ENCODE measurements at places on chromosomes 12 and 14.

DNA sequence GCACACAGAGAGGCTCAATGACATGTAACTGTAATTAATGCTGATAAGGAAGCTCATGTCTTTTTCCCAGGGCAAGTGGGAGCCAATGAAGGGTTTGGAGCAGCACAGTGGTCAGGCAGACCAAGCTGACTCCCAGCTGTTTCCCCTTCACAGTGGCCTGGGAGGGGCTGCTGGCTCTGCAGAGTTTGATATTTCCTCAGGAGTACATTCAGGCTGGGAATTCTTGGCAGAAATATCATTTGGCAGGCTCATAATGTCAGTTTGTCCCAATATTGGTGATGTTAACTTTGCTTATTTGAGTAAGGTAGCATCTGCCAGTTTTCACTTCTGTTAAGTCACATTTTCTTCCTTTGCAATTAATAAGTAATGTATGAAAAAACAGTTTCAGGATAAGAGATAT is 247.0 kb downstream of the EMP1 start:
- DNase-seq = no peak

DNA sequence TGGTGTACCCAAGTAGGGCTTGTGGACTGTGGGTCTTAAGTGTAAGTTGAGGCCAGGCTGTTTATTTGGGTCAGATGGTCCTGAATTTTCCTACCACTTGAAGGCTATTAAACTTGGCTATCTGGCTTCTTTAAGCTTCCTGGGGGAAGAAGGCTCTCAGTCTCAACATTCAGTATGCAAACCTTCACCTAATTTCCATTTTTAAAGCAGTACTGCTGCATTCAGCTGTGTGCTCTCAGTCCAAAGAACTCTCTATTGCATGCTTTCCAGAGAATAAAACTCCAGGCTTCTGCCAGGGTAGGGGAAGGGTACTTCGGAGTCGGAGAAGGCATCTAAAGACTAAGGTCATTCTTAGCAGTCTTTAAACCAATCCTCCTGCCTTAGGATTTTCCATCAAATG is 124.4 kb downstream of the HELB start:
- DNase-seq = no peak

DNA sequence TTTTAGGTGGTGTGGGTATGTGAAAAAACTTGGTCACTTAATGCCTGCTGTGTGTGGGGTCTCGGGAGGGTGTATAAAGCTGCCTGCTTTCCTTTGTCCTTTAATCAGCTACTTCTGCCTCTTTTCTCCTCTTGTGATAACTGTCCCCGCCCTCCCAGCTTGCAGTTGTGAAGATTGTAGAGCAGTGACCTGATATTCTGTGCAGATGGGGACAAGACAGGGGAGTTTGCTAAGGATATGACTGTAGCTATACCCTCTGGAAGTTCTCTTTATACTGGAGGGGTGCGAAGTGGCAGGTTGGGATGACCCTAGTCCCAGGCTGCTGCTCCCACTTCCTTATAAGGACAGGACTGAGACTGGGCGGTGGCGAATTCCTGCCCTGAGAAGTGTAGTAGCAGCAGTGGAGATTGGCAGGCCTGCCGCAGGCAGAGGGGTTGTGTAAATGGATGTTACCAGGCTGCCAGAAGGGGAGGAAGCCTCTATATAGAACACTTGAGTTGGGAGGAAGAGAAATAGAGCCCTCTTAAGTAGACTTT is 835 bp downstream of the MYL6 start:
- DNase-seq = no peak

GRCh38 chr12:117049295-117049694 is 49.9 kb downstream of the TESC start:
- no peak for DNase-seq

DNA sequence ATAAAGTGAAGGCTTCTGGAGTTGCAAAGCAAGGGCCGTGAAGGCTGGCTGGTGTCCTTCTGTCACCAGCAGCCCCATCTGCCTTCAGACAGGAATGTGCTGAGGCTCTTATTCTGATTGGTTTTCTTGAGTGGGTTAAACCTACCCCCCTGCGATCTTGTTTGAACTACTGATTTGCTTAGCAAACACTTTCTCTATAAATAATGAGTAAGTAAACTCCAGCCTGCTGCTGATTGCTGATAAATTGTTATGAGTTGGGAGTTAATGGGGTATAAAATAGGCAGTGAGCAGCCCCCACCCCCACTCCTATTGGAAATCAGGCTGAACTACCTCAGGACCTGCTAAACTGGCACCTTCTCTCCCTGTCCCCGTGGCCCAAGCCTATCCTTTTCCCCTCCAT is 146.1 kb upstream of the NOS1 start:
- DNase-seq = no peak

DNA sequence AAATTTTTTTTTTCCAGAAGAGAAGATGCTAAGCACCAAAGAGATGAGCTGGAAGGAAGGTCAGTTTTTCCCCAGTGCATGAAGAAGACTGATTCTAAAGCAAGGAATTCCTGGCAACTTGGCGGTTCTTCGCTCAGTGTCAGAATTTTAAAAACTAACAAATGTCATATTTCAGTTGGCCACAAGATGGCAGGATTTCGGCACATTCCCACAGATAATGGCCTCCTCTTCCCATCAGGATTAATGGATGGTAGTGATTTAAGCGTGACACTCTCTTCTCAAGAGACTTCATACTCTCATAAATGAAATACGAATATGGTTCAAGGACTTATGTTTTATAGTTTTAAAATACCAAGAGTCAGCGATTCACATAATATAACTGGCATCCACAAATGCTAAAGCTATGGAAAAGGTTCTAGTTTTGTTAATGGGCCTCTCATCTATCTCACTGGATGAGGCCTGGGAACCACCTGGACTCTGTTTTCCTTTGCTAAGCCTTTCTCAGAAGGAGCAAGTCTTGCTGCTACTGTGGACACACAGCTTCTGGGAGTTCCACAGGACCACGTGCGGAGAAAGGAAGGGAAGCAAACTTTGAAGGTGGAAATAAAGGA is 46.1 kb upstream of the PTPRO start:
- DNase-seq = no peak

DNA sequence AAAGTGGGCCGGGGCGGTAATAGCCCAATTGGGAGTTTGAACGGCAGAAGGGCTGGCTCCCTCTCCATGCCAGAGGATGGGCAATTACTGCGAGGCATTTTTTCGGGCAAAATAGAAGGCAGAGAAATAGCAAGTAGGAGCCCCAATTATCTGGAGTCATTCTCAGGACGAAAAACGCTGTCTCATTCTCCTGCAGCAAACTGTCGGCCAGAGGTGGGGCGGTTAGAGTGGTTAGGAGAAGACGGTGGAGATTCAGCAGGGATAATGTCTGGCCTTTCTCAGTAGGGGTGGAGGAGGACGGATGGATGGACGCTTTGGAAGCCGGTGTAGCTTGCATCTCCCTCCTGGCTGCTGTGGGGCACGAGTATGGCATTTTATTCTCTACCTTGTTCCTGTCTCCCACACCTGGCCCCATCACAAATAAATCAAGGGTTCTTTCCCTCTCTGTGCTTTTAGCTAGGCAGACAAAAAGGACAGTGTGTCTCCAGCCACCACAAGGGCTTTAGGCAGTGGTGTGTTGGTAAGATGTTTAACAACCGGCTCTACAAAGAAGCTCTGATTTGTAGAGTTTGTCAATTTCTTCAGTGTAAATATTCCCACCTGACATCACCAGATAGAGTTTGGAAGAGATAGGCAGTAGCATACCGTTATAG is 140.5 kb upstream of the LHX5 start:
- DNase-seq = no peak

GRCh38 chr14:96706893-96707292 is 90.3 kb upstream of the VRK1 start:
- DNase-seq = no peak

DNA sequence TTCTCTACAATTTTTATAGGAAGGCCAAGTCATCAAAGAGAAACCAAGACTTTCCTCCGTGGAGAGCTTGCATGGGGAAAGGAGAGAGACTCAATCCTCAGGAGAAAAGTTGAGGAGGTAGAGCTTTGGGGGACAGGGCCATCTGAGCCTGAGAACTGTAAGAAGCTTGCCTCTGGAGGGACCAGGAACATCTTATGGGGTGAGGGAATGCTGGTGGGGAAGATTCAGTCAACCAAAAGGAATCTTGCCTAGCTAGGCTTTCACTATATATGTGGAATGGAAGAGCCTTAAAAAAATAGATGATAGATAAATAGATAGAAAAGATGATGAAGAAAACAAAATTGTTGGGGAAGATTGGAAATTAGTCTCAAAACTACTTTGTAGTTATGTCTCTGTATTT is 63.5 kb downstream of the DYRK2 start:
- DNase-seq = no peak

DNA sequence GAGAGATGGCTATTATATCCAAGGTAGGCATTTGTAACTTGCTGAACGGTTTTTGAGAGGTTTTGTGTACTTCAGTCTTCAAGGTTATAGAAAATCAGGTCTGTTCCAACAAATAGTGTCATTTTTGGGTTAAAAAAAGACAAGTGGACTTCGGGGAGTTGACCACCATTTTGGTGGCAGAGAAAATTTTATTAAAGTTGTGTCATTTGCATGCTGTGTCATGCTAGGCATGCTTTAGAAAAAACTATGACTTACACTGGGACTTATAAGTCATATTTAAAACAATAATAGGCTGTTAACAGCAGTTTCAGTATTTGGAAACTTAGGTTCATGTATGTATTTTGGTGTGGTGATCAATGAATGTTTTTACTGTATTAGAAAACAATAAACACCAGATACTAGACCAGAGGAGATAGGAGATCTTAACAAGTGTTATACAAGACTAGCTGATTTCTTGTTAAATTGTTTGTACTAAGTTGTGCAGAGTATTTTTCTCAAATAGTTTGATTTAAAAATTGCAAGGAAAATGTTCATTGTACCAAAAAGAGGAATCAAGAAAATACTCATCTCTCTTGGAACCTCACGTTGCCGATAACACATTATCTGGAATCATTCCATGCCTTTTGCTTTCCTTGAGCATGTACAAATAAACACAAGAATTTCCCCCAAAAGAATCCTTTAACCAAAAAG is 1.4 kb downstream of the RAN start:
- no peak for DNase-seq

DNA sequence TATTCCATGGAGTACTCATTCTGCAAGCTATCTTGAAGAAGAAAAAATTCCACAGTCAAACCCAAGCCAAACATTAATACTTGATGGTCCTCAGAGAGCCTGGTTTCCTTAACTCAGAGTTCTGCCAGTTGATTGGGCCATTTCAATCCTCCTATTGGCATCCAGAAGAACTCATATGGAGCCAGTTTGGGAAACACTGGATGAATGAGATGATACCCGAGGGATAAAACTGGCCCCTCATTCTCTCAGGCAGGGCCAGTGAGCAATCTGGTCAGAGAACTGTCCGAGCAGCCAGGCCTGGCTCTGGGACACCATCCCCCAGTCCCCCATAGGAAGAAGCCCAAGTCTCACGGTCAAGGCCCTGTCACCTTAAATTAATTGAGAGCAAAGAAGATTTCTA is 48.8 kb downstream of the NUAK1 start:
- DNase-seq = no peak

GRCh38 chr12:45914090-45914489 is 76.3 kb downstream of the SCAF11 start:
- DNase-seq = no peak

DNA sequence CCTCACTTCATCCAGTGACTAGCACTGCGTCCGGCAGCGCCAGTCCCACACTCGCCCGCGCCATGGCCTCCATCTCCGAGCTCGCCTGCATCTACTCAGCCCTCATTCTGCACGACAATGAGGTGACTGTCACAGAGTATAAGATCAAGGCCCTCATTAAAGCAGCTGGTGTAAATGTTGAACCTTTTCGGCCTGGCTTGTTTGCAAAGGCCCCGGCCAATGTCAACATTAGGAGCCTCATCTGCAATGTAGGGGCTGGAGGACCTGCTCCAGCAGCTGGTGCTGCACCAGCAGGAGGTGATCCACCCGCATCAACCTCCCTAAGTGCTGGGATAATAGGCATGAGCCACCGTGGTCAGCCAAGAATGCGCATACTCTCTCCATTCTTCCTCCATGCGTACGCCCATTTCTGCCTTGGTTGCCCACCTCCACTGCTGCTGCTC is 59.9 kb downstream of the IRF2BPL start:
- DNase-seq = no peak

GRCh38 chr14:101630056-101630965 is 69.0 kb downstream of the DIO3 start:
- no peak for DNase-seq

DNA sequence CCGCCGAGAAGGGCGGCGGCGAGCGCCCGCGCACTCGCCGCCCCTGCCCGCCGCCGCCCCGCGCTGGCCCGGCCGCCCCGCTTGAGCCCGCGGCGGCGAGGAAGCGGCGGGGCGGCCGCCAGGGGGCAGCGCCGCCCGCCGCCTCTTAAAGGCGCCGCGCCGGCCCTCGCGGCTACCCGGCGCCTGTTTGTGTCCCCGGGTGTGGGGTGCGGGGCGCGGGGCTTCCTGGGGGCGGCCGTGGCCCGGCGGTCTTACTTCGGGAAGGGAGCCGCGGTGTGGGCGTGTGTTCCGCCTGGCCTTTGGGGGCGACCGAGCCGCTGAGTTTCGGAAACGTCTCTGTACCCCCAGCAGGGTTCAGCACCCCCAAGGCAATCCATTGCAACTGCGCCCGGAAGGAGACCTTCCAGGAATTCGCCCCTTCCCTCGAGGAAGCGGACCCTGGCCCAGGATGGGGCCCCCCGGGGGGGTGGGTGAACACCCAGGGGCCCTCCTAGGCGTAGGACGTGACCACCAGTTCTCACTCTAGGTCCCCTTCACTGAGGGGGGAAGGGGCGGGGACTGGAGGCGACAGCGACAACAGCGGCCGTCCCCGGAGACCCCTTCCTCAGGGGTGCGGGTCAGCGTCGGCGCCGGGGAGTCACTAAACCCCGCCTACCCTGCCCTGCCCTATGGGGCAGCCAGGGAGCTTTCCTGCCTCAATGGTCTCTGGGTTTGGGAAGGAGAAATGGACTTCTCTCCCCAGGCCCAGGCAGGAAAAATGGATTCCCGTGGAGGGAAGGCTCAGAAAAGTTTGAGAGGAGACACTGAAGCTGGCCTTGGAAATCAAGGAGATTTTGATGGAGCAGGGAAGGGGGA is at the start of gene ITPK1:
ITPK1 (minus strand) TSS at position 105 of the 855 bp plus-strand sequence. CDS start 762 bp downstream, outside the sequence.
- peak; percentile 58 for DNase-seq

- peak; percentile 53 for DNase-seq
These were observed 687 bp upstream of the RPS29 start for GRCh38 chr14:49586673-49587460.

GRCh38 chr12:111686574-111687105 is 787 bp downstream of the ACAD10 start:
- no peak for DNase-seq

GRCh38 chr12:22874151-22874550 is 249.2 kb downstream of the ETNK1 start:
- DNase-seq = no peak

DNA sequence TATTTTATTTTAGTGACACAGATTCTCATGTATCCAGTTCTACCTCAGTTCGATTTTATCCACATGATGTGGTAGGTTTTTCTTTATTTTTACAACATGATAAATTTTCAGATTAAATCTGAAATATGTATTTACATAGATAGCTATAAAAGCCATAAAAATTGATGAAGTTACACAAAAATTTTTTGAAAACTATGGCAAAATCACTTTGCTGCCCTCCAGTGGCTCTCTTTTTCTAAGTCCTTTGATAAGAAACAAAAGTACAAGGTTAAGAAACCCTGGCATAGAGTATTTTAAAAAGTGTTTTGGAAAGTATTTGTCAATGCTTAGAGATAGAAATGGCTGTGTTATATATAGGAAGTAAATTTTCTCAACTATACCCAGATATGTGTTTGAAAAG is 104.2 kb downstream of the PCNX1 start:
- DNase-seq = no peak
